ENCODE measurements at places on chromosomes 12 and 14. TPM values are rescaled to one million over a fixed set of nuclear protein-coding genes. Genes with fewer than 3 reads are reported as not detected.

The ANO4 gene
- polyA plus RNA-seq, result 0.02 TPM

The LGR5 gene
- not detected for polyA plus RNA-seq

The KIF21A gene
- 15.5 TPM for polyA plus RNA-seq

The DBX2 gene
- polyA plus RNA-seq, result 0.01 TPM

The ZC2HC1C gene
- 3.3 TPM for polyA plus RNA-seq

The KRT86 gene
- polyA plus RNA-seq, result 0.04 TPM

The POTEM gene
- not detected for polyA plus RNA-seq

The ZC3H14 gene
- 17.5 TPM for polyA plus RNA-seq

The SIX6 gene
- polyA plus RNA-seq, result not detected

The ACOT4 gene
- 1.3 TPM for polyA plus RNA-seq

The HOXC9 gene
- 0.20 TPM for polyA plus RNA-seq

The ASIC1 gene
- 1.4 TPM for polyA plus RNA-seq

The DNAI7 gene
- polyA plus RNA-seq, result 0.07 TPM

The CCER1 gene
- not detected for polyA plus RNA-seq

The FBRSL1 gene
- 17.9 TPM for polyA plus RNA-seq

The INTS13 gene
- polyA plus RNA-seq, result 33.0 TPM

The KRT82 gene
- not detected for polyA plus RNA-seq

The TPPP2 gene
- polyA plus RNA-seq, result 0.14 TPM

The MYO1H gene
- polyA plus RNA-seq, result 0.86 TPM

The OAS1 gene
- 58.6 TPM for polyA plus RNA-seq

The MMP14 gene
- polyA plus RNA-seq, result 54.1 TPM

The CARMIL3 gene
- 0.55 TPM for polyA plus RNA-seq

The DCTN2 gene
- 77.4 TPM for polyA plus RNA-seq

The BIN2 gene
- polyA plus RNA-seq, result 1.7 TPM

The SIX4 gene
- polyA plus RNA-seq, result 0.07 TPM

The PRB2 gene
- polyA plus RNA-seq, result not detected

The GPR65 gene
- 0.22 TPM for polyA plus RNA-seq

The MYF5 gene
- polyA plus RNA-seq, result not detected

The RIPK3 gene
- 13.3 TPM for polyA plus RNA-seq

The ADGRD1 gene
- 2.9 TPM for polyA plus RNA-seq

The C14orf39 gene
- not detected for polyA plus RNA-seq

Data from esophagus (tissue), 2 donors.